Pons (tissue), 1 donor: ENCODE measurements at places on chromosomes 16 and 17.

- DNase-seq, result no peak
Observed at GRCh38 chr16:23334950-23335349, 32.8 kb downstream of the SCNN1B start.

DNA sequence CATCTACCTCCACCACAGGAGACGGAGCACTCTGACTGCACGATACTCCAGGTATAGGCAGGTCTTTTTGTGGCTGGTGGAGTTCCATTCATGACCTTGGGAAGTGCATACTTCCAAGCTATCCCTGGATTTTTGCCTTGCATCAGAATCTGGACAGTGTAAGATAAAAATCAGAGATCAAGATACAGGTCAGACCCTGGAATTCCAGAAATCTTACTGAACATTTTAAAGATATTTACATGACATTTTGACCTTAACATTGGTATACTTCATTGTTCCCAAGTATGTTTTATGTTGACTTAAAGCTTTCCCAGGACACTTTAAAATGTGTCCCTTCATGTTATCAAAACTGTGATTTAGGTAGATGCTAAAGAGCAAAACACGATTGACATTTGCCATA lies 101.0 kb downstream of the SYCE1L start:
- DNase-seq, result no peak

- DNase-seq, result no peak
Observed at GRCh38 chr17:39672522-39673334, 4.5 kb downstream of the PNMT start.

GRCh38 chr17:55549140-55549539 lies 37.9 kb upstream of the SMIM36 start:
- DNase-seq, result no peak

- no peak for DNase-seq
Observed at GRCh38 chr17:40884708-40885512, at the start of gene KRT20. KRT20 (minus strand) TSS chr17:40885242; CDS start chr17:40885185, 57 bp downstream.

- DNase-seq, result no peak
Observed at GRCh38 chr16:87017371-87018012, 299.7 kb downstream of the C16orf95 start.
